ENCODE measurements at places on chromosomes 7 and 10. TPM values are rescaled to one million over a fixed set of nuclear protein-coding genes. Genes with fewer than 3 reads are reported as not detected.

DNA sequence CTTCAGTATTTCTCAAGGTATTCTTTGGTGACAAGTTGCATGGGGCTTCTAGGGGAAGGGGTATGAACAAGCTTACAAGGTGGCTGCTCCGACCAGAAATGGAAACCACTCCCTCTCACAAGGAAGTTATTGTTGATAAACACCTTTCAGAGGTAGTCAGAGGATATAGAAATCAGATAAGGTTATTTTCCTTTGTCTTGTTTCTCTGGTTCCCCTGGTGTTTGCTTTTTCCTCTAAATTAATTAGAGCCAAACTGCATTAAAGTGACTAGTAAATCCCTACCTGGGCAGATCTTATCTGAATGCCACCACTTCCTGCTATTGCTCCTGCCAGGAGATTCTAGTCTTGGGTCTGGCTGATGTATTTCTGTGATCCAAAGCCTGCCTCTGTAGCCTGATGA, 725.4 kb downstream of the INHBA start:
- no peaks in the 10 kb centered on the region for H3K27me3 ChIP-seq
- peaks cover 16% of the 10 kb centered on the region for H3K4me1 ChIP-seq
- no peak overlapping the region for H3K27ac ChIP-seq
- H3K36me3 ChIP-seq, result no peaks in the 10 kb centered on the region
- no peak overlapping the region for H3K4me3 ChIP-seq
- DNase-seq, result no peak

DNA sequence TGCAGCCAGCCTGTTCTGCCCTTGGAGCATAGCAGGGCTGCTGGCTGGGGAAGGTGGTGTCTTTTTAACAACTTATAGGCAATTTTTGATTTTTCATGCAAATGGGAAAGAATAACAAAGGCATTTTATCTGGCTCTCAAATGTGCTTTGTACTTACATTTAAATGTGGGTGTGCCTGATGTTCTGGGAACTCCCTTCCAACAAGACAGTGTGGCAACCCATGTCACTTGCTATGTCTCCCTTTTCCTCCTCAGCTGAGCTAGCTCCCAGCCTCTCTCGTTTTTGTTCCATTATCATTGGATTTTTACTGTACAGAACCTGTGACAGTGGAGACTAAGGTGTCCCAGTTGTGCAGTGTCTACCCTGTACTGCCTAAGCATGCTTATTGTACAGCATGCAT, 93.5 kb upstream of the PDCD4 start:
- H3K36me3 ChIP-seq, result no peaks in the 10 kb centered on the region
- H3K27me3 ChIP-seq, result no peaks in the 10 kb centered on the region

DNA sequence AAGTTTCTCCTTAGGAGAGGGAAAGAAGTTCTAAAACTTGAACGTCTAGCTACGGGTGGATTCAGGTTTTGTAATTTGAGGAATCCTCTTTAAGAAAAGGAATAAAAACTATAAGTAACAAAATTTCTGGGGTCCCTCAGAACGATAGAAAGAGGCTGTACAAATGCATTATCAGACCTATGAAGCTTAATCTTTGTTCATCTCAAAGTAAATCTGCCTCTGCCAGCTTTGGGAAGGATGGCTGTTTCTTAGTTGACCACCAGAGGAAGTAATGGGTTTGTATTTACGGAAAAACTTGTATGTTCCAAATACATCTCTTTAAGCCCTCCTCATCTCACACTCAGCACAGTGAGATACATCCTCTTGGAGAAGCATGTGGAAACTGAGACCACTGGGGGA, 864 bp downstream of the PSTK start:
- H3K27me3 ChIP-seq, result peaks cover 3% of the 10 kb centered on the region
- H3K36me3 ChIP-seq, result no peaks in the 10 kb centered on the region
- no peak overlapping the region for H3K27ac ChIP-seq
- peak overlapping the region; percentile 81 for H3K4me3 ChIP-seq
- peaks cover 13% of the 10 kb centered on the region for H3K4me1 ChIP-seq

DNA sequence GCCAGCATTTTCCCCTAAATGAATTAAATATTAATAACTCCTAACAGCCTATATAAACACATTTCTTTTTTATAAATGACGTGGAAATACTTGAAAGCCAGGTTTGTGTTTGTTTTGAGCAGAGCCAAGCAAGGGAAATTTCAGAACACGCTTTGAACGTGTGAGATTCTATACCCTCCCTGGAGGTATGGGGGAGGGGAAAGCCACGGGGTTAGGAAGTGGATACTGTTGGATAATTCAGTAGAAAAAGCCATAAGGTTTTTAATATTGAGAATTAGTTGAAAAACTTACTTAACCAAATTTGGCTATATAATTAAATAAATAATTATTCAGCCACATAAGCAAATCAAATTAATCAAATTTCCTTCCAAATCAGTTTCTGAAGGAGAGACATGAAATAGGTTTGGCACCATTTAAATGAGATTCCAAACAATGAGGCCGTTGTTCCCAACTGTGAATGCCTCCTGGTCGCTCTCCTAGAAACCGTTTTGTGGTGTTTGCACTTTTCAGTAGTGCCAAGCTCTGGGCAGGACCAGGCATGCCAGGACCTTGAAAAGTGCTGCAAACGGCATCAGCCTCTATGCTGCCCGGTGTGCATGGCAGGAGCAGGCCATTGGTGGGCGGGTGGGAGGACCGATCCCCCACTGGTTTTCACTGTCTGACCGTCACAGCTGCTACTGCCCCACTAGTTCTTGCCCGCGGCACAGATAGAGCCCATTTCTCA, 88.1 kb downstream of the SEPTIN14 start:
- peaks cover 12% of the 10 kb centered on the region for H3K27me3 ChIP-seq
- H3K4me1 ChIP-seq, result no peaks in the 10 kb centered on the region
- H3K27ac ChIP-seq, result no peak overlapping the region
- H3K4me3 ChIP-seq, result no peak overlapping the region
- H3K36me3 ChIP-seq, result peaks cover 34% of the 10 kb centered on the region

GRCh38 chr10:60009710-60010383, 103.5 kb upstream of the CCDC6 start:
- peaks cover 3% of the 10 kb centered on the region for H3K27me3 ChIP-seq
- H3K36me3 ChIP-seq, result peaks cover 9% of the 10 kb centered on the region
- no peak overlapping the region for H3K4me3 ChIP-seq
- no peak overlapping the region for H3K27ac ChIP-seq
- no peak for DNase-seq

Gene FXYD4
- not detected for total RNA-seq

Gene MNX1
- 0.46 TPM for total RNA-seq
